ENCODE measurements at places on chromosomes 1 and 21. TPM values are rescaled to one million over a fixed set of nuclear protein-coding genes. Genes with fewer than 3 reads are reported as not detected.

HEYL gene
- 8.8 TPM for total RNA-seq

ITGB3BP gene
- 11.8 TPM for total RNA-seq

UBE2U gene
- not detected for total RNA-seq

DNA sequence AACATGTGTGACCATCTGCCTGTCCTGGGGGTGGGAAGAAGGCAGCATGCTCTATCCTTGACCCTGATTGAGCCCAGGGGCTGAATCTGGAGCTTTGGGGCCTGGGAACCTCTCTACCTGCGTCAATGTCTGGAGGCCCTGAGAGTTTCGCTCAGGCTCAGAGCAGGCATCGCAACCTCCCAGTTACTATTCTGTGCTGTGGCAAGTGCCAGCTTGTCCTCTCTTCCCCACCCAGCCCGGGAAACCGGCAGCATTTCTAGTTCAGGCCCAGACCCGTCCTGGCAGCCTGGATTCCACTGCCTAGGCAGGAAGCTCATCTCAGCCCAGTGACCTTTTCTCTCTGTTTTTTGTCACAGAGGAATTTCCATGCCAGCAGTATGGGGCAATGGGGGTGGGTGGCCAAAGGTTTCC lies 10.0 kb upstream of the IRF6 start:
- H3K36me3 ChIP-seq: no peaks in the 10 kb centered on the region
- peaks cover 11% of the 10 kb centered on the region for H3K4me1 ChIP-seq
- no peak for DNase-seq
- no peak overlapping the region for H3K4me3 ChIP-seq
- H3K27ac ChIP-seq: peak overlapping the region; percentile 65
- H3K27me3 ChIP-seq: no peaks in the 10 kb centered on the region

- no peak overlapping the region for H3K27ac ChIP-seq
- no peak overlapping the region for H3K4me3 ChIP-seq
These were observed 662.3 kb upstream of the CAMK1G start for GRCh38 chr1:208921259-208921658.

GRCh38 chr1:12078938-12079861 lies 16.1 kb downstream of the TNFRSF8 start:
- no peak for DNase-seq
- no peaks in the 10 kb centered on the region for H3K36me3 ChIP-seq
- H3K27ac ChIP-seq: no peak overlapping the region
- no peaks in the 10 kb centered on the region for H3K4me1 ChIP-seq
- H3K27me3 ChIP-seq: no peaks in the 10 kb centered on the region
- no peak overlapping the region for H3K4me3 ChIP-seq

GRCh38 chr1:180881806-180882509 lies 30.7 kb upstream of the KIAA1614 start:
- H3K4me3 ChIP-seq: no peak overlapping the region
- H3K36me3 ChIP-seq: no peaks in the 10 kb centered on the region
- no peaks in the 10 kb centered on the region for H3K4me1 ChIP-seq
- no peaks in the 10 kb centered on the region for H3K27me3 ChIP-seq
- H3K27ac ChIP-seq: no peak overlapping the region

- DNase-seq: no peak
- H3K27ac ChIP-seq: no peak overlapping the region
- no peaks in the 10 kb centered on the region for H3K27me3 ChIP-seq
These were observed 183.6 kb upstream of the BEND5 start for GRCh38 chr1:48960320-48960719.

Data from vagina (tissue), 2 donors.